ENCODE measurements at places on chromosomes 11 and 22.
A peak's percentile ranks its signal among the peaks of the same experiment; 100 is the strongest.

GRCh38 chr11:8086571-8086970 lies 5.6 kb downstream of the TUB start:
- no peak for DNase-seq

DNA sequence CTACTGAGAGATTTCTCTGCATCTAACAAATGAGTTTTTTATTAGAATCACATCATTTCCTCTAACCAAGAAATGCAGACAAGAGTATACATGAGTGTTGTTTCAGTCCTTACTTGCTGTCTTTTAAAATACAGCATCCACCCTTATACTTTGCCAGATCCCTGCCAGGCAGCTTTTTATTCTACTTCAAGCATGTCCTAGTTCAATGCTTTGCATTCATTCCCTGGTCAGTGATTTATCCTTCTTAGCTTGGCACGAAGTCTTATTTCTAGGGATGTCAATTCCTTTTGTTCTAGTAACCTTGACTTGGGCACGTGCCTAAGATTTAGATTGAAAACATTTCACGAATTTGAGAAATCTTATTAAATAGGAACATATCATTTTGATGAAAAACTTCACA lies 307.2 kb upstream of the MPPED2 start:
- DNase-seq, result no peak

DNA sequence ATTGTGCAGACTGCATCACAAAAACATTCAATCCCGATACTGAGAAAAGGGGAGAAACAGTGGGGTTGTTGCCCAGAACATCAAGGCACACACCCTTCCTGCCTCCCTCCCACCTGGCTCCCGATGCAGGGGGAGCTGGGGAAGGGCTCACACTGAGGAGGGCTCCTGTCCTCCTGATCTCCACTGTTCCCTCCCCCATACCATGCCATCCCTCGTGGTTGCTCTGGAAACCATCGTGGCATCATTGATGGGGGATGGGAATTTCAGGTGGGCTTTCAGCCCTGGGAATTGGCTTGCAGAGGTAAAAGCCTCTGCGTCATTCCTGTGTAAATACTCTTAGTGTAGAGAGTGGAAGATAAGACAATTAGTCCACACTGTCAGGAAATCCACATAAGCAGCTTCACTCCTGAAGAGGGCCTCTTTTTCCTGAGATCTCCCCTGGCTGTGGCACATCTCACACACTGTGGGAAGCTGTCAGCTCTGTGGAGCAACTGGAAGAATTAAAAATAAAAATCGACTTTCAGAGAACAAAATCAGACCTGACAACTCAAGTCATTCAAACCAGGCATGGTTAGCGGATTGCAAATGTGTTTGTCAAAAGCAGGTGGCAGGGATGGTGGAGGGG lies 176.0 kb downstream of the CHST1 start:
- no peak for DNase-seq

DNA sequence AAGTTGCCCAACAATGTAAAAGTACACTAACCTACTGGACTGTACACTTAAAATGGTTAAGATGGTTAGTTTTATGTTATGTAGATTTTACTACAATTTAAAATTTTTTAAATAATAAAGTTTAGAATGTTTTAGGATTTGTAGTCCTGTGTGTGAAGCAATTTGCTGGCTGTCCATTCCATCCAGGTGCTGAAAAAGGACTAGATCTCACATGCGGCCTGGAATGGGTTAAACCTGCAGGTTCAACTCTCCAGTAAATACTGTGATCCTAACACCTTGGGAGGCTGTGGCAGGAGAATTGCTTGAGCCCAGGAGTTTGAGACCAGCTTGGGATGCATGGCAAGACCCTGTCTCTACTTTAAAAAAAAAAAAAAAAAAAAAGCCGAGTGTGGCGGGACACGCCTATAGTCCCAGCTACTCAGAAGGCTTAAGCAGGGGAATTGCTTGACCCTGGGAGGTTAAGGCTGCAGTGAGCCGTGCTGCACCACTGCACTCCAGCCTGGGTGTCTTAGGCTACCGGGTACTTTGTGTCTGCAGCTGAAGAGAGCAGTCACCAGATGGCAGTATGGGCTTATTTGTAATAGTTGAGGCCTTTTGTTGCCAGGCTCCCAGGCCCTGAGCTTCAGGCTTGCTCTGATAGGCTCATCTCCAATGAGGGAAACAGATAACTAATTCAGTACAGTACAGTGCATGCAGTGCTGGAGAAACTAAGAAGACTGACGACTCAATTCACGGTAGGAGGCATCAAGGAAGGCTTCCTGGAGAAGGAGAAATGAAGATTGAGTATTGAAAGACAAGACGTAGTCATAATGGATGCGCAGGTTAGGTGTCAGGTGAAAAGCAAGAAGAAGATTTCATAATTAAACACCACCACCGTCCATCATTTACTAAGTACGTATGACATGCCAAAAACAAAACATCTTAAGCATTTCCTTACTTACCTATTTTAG lies 64.7 kb upstream of the ASPHD2 start:
- DNase-seq, result peak; percentile 57

GRCh38 chr11:75285776-75286360 lies 45.3 kb downstream of the TPBGL start:
- DNase-seq, result no peak

GRCh38 chr11:114413958-114414357 lies 13.5 kb downstream of the RBM7 start:
- no peak for DNase-seq

DNA sequence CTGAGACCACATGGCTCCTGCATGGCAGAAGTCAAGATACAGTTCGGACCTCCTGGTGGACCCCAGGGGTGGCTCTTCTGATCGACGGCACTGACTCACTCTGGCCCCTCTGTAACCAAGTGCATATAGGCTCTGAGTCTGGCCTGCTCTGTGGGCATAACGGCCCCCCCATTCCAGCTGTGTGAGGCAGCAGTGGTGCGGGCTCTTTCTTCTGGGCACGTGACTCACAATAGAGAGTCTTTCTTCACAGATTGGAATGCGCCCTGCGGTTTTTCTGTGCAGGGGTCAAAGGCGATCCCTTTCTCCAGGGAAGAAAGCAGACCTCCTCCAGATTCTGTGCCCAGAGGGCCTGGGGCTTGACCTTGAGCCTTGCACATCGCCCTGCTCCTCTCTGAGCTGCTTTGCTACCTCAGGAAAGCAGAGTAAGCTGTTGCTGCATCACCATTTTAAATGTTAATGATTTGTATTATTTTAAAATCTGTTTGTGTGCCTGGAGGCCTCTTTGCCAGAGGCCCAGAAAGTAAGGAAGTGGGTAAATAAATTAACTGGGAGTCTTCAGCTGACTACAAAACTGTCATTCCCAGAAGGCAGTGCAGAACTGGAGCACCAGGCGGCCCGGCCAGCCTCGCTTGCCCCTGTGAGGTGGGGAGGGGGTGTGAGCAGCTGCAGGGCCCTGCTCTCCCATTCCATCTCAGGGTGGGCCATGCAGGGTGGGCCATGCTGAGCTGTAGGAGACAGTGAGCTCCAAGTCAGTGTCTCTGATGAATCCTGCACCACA lies 199.0 kb downstream of the GRIK4 start:
- no peak for DNase-seq

DNA sequence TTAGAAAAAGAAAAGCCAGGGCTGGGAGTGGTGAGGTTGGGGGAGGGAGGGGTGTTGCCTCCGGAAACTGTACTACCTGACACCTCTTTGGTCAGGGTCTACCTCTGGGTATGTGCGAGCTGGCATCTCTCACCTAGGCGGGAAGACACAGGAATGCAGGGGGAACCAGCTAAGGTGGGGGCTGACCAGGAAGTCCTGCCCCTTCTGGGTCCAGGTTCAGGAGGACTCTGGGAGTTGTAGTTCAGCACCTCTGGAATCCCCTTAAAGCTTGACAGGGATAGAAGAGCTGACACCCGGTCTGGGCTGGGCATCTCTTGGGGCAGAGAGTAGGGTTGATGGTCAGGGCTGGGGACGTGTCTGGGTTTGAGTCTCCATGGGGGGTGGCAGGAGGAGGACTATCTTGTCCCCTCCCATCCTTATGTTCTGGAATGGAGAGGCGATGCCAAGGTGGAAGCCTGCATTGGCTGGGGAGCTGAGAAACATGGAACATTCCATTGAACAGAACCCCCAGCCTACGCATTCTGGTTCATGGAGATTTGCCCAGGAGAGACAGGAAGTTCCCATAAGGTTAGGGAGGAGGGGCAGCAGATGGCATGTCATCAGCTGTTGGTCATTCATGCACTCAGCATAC lies 2.1 kb upstream of the KIAA1671 start:
- DNase-seq, result no peak

DNA sequence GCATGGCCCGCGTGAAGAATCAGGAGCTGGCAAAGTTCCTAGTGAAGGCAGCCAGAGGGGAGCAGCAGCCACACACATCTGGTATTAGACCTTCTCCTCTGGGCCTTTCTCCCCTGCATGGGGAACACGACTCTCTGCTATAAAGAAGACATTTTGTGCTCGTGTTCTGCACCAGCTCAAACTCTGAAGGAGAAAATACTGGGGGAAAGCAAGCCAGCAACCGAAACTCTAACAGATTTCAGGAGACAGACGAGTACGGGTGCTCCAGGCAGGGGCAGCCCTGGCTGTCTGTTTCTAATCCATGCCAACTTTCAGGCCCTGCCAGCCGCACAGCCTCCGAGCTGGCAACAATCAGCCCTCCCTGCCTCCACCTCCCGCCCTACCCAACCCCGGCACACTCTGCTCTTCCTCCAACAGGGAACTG lies 296.3 kb downstream of the BRD1 start:
- DNase-seq, result no peak

DNA sequence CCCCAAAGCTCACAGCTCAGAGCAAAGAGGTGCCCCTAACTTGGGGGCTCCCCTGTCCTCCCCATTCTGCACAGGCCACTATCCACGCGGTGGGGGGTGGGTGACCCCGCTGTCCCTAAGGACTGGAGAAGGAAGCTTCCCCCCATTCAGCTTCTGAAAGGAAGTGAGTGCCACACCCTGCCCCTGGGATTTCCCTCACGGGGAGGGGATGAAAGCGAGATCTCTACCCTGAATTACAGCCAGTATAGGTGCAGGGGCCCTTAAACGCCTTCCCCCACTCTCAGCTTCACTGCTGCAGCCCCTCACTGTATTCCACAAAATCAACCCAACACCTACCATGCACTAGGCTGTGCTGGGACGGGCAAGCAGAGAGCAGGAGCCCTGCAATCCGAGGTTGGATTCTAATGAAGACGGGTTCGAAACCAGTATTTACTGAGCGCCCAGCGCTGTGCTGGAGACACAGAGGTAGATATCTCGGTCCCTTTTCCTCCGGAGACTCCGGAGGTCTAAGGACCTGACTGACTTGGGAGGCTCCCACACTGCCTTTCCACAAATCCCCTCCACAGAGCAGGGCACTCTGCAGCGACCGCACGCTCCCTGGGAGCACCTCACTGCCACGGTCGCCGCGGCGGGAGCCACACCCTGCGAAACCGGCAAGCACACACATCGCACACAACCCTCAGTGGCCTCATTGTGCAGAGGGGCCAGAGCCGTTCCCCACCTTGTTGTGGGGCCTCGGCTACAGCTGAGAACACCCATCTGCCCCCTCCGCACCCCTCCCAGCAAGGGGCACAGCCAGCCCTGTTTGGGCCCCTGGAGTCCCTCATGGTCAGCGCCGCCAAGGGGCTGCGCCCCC lies 1.8 kb downstream of the AHNAK start:
- DNase-seq, result peak; percentile 75

DNA sequence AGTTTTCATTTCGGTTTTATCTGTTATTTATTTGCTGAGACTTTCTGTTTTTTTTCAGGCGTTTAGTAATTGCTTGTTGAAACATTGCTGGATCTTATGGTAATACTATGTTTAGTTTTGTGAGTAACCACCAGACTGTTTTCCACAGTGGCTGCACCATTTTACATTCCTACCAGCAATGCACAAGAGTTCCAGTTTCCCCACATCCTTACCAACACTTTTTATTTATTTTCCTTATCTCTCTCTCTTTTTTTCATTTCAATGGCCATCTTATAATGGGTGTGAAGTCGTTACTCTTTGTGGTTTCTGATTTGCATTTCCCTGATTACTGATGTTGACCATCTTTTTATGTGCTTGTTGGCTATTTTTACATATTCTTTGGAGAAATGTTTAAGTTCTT lies 23.7 kb downstream of the USP47 start:
- DNase-seq, result no peak

- DNase-seq, result no peak
These were observed 12.8 kb downstream of the NFAM1 start for GRCh38 chr22:42419243-42419881.

GRCh38 chr11:114059984-114060391 lies 477 bp downstream of the ZBTB16 start:
- peak; percentile 57 for DNase-seq

DNA sequence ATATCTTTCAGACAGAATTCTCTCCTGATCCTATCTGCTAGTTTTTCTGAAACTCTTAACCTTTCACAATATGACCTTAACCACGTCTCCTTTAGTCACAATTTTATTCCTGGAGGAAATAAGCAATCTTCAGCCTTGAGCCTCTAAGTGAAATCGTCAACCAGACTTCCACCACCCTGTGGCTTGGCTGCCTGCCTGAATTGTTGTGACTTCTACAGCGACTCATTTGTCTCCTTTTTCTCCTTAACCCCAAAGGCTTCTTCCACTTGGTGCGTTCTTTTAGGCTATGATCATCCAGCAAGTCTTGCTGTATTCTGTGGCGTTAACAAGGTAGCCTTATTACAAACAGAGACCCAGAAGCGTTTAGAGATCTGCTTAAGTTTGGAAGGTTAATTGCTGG lies 535.1 kb upstream of the ARHGAP42 start:
- DNase-seq, result no peak

DNA sequence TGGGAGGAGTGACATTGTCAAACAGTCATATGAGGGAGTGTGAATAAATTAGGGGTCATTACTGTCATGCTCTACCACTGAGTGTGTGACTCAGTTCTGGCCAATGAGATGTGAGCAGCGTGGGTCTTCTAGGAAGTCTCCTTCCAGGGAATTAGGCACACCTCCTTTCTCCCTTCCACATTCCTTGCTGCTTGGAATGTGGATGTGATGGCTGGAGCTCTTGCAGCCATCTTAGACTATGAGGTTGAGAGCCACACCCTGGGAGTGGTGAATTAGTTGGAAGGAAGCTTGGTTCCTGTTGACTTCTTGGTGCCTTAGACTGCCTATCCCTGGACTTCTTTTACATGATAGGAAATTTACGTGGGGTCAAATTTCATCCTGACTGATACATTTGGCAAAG lies 36.5 kb upstream of the SMIM38 start:
- DNase-seq, result no peak
